ENCODE measurements at places on chromosomes 12 and 14.

GRCh38 chr12:25069224-25069623 is 120.3 kb upstream of the BCAT1 start:
- no peaks in the 10 kb centered on the region for H3K27me3 ChIP-seq
- H3K27ac ChIP-seq: no peak overlapping the region
- no peak overlapping the region for H3K4me3 ChIP-seq
- no peak for DNase-seq

DNA sequence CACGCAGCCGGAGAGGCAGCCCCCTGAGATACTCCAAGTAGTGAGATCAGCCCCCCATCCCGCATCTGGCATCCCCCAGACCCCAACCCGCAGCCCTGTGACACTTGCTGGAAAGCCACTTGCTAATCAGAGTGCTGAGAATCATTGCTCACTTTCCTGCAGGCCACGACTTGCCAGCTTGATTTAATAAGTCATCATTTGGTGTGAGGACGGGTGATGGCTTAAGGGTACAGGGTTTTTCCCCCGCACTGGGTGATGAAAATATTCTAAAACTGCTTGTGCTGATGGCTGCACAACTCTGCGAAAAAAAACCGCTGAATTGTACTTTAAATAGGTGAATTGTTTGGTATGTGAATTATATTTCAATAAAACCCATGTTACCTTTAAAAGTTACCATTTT is 171.2 kb downstream of the FOXN3 start:
- H3K4me3 ChIP-seq: no peak overlapping the region
- no peaks in the 10 kb centered on the region for H3K36me3 ChIP-seq
- peaks cover 25% of the 10 kb centered on the region for H3K4me1 ChIP-seq
- no peak for DNase-seq
- no peaks in the 10 kb centered on the region for H3K27me3 ChIP-seq

GRCh38 chr14:28571636-28572035 is 195.0 kb upstream of the FOXG1 start:
- H3K36me3 ChIP-seq: no peaks in the 10 kb centered on the region
- H3K4me3 ChIP-seq: no peak overlapping the region
- no peaks in the 10 kb centered on the region for H3K27me3 ChIP-seq

DNA sequence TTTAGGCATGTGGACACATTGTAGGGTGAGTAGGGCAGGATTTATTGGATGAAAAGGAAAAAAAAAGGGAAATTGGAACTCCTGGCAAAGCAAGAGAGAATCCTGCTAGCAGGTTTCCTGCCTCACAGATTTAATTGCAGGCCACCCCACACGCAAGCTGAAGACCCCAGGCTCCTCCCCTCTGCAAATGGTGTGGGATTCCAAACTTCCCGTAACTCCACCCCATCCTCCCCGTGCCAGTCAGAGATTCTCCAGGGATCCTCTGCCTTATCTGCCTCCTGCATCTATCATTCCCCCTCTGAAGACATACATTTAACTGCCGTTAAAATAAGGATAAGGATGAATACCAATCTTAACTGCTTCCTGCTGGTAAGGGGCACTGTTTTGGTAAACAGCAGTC is 249.8 kb upstream of the GARIN2 start:
- H3K27ac ChIP-seq: no peak overlapping the region
- no peaks in the 10 kb centered on the region for H3K27me3 ChIP-seq
- H3K4me1 ChIP-seq: no peaks in the 10 kb centered on the region

GRCh38 chr14:75835156-75835725 is 146.6 kb downstream of the TGFB3 start:
- H3K4me3 ChIP-seq: no peak overlapping the region
- DNase-seq: no peak
- H3K27ac ChIP-seq: no peak overlapping the region

DNA sequence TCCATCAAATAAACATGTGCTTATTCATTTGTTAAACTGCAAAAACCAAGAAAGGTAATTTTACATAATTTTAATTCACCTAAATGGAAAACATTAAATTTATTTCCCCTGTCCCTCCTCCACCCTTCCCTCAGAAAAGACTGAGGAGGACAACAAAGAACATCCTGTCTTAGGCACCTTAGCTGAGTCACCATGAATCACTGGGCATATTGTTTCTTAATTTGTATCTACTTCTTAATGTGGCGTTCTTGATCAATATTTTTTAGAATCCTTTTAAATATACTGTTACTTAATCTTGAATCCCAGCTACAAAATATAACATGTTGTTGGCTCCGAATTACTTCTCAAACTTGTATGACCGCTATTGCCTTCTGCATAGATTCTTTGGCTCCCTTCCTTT is 23.5 kb downstream of the SIX6 start:
- DNase-seq: no peak
- no peak overlapping the region for H3K4me3 ChIP-seq
- H3K27me3 ChIP-seq: no peaks in the 10 kb centered on the region
- H3K36me3 ChIP-seq: no peaks in the 10 kb centered on the region

GRCh38 chr14:54627540-54628363 is 60.8 kb downstream of the SAMD4A start:
- no peaks in the 10 kb centered on the region for H3K36me3 ChIP-seq
- H3K27me3 ChIP-seq: no peaks in the 10 kb centered on the region
- no peak for DNase-seq
- H3K4me3 ChIP-seq: peak overlapping the region; percentile 44
- peaks cover 66% of the 10 kb centered on the region for H3K4me1 ChIP-seq

GRCh38 chr12:122366685-122367475 is 55.6 kb downstream of the CLIP1 start:
- no peaks in the 10 kb centered on the region for H3K27me3 ChIP-seq
- H3K4me3 ChIP-seq: no peak overlapping the region
- peak overlapping the region; percentile 89 for H3K27ac ChIP-seq
- peaks cover 6% of the 10 kb centered on the region for H3K36me3 ChIP-seq

GRCh38 chr12:118126119-118126757 is 9.7 kb upstream of the PEBP1 start:
- DNase-seq: peak; percentile 27
- no peak overlapping the region for H3K4me3 ChIP-seq
- H3K36me3 ChIP-seq: no peaks in the 10 kb centered on the region
- peaks cover 2% of the 10 kb centered on the region for H3K4me1 ChIP-seq
- no peaks in the 10 kb centered on the region for H3K27me3 ChIP-seq
- H3K27ac ChIP-seq: no peak overlapping the region

GRCh38 chr12:4285070-4285469 is 11.5 kb downstream of the CCND2 start:
- no peaks in the 10 kb centered on the region for H3K27me3 ChIP-seq
- no peak overlapping the region for H3K27ac ChIP-seq
- H3K36me3 ChIP-seq: peaks cover 10% of the 10 kb centered on the region

- no peak overlapping the region for H3K4me3 ChIP-seq
- no peaks in the 10 kb centered on the region for H3K36me3 ChIP-seq
- peaks cover 17% of the 10 kb centered on the region for H3K4me1 ChIP-seq
- DNase-seq: no peak
- H3K27me3 ChIP-seq: peaks cover 3% of the 10 kb centered on the region
- no peak overlapping the region for H3K27ac ChIP-seq
These were observed 1.1 kb upstream of the BCDIN3D start for GRCh38 chr12:49843876-49844437.

GRCh38 chr12:59182191-59182590 is 261.9 kb upstream of the LRIG3 start:
- no peak overlapping the region for H3K27ac ChIP-seq
- H3K36me3 ChIP-seq: no peaks in the 10 kb centered on the region
- H3K4me1 ChIP-seq: no peaks in the 10 kb centered on the region
- H3K4me3 ChIP-seq: no peak overlapping the region
- no peak for DNase-seq

GRCh38 chr14:94681300-94682060 is 69.3 kb downstream of the SERPINA3 start:
- H3K27ac ChIP-seq: no peak overlapping the region
- H3K36me3 ChIP-seq: no peaks in the 10 kb centered on the region
- H3K4me1 ChIP-seq: no peaks in the 10 kb centered on the region
- no peaks in the 10 kb centered on the region for H3K27me3 ChIP-seq

DNA sequence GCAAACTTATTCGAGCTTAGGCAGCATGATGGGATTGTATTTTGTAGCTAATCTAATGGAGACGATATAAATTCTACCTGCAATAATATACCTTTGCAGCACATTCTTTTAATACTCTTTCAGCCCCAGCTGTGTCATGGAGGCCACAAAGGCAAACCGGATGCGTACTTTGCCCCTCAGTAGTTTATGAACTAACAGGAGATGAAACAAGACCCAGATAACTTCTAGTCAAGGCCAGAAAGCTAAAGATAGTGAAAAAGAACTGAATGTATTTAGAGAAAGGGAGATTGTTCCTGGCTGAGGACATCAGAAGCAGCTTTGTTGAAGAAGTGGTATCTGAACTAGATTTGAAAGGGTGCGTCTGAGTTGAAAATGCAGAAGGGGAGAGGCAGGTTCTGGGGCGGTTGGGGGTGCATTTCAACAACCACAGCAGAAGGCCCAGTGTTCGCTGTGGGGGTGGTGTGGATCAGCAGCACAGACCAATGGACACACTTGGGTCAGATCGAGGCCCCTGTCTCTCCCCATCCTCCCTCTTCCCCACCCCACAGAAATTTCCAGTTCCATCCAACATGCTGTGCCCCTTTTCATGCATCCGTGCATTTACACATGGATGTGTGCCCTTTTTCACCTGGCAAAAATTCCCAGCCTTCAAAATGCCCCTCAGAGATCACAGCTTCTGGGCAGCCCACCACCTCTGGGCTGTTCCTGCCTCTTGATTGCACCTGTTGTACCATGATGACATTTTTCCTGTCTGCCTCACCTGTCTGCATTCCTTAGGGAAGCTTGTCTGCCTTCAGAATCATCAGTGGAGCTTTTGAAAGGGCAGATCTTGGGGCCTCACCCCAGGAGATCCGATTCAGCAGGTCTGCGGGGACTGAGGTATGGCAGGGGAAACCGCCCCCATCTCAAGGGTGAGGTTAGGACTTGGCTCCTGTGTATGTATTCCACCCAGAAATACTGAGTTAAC is 2.2 kb downstream of the ZNF839 start:
- peaks cover 20% of the 10 kb centered on the region for H3K4me1 ChIP-seq
- no peak overlapping the region for H3K4me3 ChIP-seq
- no peaks in the 10 kb centered on the region for H3K27me3 ChIP-seq
- peaks cover 26% of the 10 kb centered on the region for H3K36me3 ChIP-seq
- no peak for DNase-seq

Data from psoas muscle (tissue), 8 donors.